MCF 10A (cell line): ENCODE measurements at places on chromosomes 5 and 9. TPM values are rescaled to one million over a fixed set of nuclear protein-coding genes. Genes with fewer than 3 reads are reported as not detected.

UGCG gene
- 29.5 and 31.4 TPM in 2 replicates for total RNA-seq

TSPAN17 gene
- total RNA-seq: 36.7 and 47.5 TPM in 2 replicates

CACNA1B gene
- total RNA-seq: not detected in 2 replicates

C9 gene
- total RNA-seq: not detected in 2 replicates

DNA sequence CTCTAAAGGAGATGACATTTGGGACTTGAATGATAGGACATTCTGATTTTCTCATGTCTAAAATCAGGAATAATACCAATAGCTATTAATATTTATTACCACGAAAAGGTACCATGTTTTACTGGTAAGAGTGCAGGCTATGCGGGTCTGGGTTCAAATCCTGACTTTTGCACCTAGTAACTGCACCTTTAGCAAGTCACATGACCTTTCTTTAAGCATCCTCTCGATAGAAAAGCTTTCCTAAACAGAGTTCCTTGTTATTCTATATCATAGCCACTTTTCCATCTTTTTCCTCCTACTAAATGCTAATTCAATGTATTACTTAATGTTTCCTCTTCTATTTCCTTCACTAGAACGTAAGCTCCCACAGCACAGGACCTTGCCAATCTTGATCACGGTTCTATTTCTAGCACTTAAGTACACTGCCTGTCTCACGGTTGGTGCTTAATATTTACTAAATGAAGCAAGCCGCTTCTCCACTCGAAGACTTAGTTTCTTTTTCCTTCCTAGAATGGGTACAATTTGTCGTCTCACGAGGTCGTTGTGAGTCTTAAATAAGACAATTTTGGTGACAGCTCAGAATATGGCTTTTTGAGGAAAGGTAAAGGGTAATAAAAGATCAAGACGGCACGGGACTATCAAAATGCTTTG, 816 bp downstream of the RBM18 start:
- no peak for DNase-seq

- no peak for DNase-seq
Measured at GRCh38 chr5:137015540-137016116, 483.5 kb downstream of the SPOCK1 start.

DNA sequence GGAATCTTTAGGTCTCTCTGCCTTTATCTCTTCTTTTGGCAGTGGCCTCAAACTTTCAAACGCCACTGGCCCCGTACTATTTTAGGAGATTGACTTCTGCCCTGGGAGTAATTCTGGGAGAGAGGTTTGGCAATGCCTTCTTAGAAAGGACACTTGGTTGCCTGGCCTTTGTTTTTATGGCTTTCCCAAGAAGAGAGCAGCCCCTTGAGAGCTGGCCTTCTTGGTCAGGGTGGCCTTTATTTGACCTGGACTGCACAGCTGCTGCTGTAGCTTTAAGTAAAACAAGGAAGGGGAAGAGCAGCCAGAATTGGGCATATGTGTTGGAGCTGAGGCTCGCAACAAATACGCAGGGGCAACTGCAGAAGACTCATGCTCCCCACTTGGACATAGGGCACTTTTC, 60.8 kb downstream of the PTPN3 start:
- no peak for DNase-seq

DNA sequence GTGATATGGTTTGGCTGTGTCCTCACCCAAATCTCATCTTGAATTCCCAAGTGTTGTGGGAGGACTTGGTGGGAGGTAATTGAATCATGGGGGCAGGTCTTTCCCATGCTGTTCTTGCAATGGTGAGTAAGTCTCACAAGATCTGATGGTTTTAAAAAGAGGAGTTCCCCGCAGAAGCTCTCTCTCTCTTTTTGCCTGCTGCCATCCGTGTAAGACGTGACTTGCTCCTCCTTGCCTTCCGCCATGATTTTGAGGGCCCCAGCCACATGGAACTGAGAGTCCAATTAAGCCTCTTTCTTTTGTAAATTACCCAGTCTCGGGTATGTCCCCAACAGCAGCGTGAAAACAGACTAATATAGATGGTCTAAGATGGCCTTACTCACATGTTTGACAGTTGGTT, 210.1 kb downstream of the FBXL17 start:
- no peak for DNase-seq
